ENCODE measurements at places on chromosomes 4 and X.

DNA sequence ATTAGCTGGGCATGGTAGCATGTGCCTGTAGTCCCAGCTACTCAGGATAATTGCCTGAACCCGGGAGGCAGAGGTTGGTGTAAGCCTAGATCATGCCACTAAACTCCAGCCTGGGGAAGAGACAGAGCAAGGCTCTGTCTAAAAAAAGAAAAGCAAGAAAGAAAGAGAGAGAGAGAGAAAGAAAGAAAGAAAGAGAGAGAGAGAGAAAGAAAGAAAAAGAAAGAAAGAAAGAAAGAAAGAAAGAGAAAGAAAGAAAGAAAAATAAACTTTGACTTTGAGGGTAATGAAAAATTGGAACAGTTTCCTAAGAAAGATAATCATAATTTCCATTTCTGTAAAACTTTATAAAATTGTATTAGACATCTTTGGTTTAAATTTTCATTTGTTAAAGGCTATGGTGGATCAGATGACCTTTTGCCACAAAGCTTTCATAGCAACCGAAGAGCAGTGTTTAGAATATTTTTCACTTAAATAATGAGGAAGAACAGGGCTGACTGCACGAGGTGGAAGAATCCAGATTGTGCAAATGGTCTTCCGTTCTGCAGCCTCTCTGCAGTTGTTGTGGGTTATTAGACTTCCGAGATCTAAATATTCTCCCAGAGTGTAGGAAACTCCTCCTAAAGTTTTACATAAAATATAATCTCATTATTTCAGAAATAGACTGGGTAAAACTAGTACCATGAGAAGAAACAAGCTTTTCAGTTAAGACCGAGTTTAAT, 55.9 kb downstream of the RBM47 start:
- no peak for DNase-seq

GRCh38 chr4:182749667-182750167, 167.5 kb downstream of the DCTD start:
- DNase-seq = no peak

DNA sequence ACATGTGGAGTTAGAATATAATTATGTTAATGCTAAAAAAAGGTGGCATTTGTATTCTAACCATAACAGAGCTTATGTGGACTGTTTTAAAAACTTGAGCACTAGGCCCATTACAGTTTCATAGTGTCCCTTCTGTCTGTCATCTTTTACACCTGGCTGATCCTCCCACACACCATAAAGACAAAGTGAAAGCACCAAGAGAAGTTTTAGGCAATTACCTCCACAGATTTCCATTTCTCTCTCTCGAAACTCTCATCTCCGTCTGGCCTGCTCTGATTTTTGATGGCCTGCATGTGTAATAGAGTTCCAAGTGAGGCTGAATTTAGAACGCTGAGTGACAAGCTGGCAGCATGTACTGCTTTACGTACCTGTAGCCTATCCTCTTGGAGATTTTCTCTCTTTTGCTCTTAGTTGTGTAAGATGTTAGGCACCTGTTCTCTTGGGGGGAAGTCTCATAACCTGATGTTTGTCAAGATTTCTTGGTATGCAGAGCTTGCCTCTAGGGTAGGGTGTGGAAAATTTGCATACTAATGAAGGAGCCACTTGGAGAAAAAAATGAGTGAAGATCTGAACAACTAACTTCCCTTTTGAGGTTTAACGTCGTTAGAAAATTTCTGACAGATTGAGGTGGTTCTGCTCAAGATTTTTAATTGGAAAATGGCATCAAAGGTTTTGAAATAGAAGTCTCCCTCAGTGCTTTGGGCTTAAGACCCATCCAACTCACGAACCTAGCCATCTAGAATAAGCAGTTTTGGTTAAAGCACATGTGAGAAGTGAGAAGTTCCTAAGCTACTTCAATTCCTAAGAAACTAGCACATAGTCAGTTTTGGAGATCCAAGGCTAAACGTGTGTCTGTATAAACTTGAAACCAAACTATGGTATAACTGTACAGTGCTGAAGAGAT, 57.6 kb upstream of the RAP1GDS1 start:
- no peak for DNase-seq

- DNase-seq = no peak
Measured at GRCh38 chr4:8737075-8737474, 134.6 kb downstream of the HMX1 start.

DNA sequence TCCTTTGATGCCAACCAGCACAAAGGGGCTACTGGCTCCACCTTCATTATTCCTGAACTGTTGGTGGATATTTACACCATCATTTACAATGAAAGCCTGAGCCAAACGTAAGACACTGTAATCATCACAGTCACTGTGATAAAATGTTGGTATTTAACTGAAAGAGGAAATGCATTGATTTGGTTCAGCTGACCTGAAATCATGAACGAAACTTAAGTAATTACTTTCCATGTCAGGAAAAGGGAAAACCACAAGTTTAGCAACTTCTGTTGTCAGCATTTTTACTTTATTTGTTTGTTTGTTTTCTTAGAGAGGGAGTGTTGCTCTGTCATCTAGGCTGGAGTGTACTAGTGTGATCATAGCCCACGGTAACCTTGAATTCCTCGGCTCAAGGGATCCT, 247.8 kb upstream of the FAM47A start:
- DNase-seq = no peak

DNA sequence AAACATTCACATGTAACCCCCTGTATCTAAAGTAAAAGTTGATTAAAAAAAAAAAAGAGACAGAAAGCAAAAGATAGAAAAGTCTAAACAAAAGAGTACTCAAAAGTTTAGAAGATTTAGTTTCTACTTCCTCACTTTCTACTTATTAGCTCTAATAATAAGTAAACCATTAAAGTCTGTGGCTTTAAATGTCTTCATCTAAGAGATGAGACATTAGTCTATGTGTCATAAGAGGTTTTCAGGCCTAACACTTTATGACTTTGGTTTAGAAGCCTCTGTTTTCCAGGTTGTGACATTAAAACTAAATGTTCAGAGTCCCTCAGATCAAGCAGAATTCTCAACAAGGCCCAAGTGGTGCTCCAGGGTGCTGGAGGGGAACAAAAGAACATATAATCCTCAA, 42.2 kb upstream of the GUCY1A1 start:
- DNase-seq = no peak

DNA sequence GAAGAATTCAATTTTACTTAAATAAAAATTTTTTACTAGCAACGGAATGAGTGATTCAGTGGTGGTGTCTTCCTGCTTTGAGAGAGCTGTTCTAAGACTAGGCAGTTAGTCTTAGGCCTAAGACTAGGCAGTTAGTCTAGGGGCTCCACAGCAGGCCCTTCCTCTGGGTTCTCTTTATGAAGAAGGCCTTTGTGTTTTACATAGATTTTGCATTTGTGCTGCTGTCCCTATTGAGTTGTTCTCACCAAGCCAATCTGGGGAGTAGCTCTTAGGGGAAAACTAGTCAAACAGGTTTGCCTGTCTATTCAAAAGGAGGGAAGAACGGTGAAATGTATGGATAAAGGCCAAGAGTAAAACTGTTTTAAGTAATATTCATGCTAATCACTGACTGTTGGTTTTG, 7.6 kb downstream of the UGT8 start:
- DNase-seq = no peak

DNA sequence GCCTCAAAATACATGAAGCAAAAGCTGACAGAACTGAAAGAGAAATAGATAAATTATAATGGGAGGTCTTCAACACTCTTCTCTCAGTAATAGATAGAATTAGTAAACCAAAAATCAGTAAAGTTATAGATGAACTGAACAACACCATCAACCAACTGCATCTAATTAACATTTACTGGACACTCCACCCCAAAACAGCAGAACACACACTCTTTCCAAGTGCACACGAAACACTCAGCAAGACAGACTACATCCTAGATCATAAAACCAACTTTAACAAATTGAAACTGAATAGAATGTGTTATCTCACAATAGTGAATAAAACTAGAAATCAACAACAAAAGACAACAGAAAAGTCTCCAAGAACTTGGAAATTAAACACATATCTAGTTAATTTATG, 25.1 kb upstream of the TCEAL4 start:
- no peak for DNase-seq

GRCh38 chr4:26317766-26318165, 3.0 kb upstream of the RBPJ start:
- no peak for DNase-seq

- no peak for DNase-seq
Measured at GRCh38 chr4:99264927-99265326, 25.9 kb downstream of the ADH1A start.

DNA sequence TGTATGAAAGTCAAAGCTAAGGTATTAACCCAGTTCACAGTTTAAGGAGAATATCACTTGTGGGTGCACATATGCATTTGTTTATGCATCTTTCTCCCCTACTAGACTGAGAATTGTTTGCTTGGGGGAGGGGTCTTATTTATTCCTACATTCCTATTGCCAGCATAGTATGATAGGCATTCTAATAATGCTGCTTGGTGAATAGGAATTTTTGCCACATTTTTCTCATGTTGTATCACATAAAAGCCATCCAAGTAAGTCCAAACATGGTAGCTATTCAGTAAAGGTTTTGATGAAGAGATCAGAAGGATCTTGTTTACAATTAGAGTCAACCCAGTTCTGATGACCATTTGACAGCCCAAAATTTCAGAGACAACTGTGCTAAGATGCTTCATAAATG, 48.6 kb downstream of the ASB9 start:
- DNase-seq = no peak

GRCh38 chr4:56106180-56107147, 157.7 kb downstream of the CEP135 start:
- no peak for DNase-seq

GRCh38 chr4:136505020-136505419, 1027.3 kb downstream of the PCDH18 start:
- DNase-seq = no peak

DNA sequence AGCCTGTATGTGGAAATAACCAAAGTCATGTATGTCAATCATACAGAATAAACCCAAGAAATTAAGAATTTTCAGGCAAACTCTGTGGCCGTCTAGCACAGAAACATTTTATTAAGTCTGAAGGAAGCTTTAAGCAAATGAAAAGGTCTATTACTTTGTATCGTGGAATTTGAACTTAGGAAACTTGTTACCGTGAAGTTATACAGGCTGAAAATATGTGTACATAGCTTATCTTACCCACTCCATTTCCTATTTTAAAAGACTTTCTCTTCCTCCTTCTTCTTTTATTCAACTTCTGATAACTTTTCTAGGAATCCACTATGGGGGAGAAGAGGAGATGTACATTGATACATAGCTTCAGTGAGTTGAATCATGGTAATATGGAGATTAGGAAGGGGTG, 108.3 kb downstream of the AGTR2 start:
- DNase-seq = no peak

GRCh38 chrX:9166584-9166944, 132.6 kb upstream of the FAM9B start:
- DNase-seq = no peak

GRCh38 chr4:6956434-6957147, 47.0 kb downstream of the TBC1D14 start:
- no peak for DNase-seq

GRCh38 chr4:138935135-138935807, 80.3 kb upstream of the NOCT start:
- DNase-seq = no peak

GRCh38 chr4:55926610-55927009, 22.1 kb upstream of the CEP135 start:
- no peak for DNase-seq

DNA sequence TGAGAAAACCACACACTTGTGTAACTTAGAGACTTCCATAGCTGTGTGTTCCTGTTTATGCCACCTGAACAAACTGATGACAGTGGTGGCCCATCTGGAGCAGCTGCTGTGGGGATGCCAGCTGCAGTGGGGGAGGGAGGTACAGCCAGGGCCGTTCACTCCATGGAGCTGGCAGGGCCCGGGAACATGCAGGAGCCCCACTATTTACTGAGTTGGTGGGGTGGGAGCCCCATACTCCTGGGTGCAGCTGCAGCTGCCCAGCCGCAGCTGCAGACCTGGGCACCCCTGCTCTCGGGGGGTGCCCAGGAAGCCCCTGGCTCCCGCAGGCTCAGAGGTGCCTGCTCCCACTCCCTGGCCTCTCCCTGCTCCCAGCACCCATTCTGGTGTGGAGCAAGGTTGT, 398.6 kb upstream of the RASGEF1B start:
- no peak for DNase-seq

DNA sequence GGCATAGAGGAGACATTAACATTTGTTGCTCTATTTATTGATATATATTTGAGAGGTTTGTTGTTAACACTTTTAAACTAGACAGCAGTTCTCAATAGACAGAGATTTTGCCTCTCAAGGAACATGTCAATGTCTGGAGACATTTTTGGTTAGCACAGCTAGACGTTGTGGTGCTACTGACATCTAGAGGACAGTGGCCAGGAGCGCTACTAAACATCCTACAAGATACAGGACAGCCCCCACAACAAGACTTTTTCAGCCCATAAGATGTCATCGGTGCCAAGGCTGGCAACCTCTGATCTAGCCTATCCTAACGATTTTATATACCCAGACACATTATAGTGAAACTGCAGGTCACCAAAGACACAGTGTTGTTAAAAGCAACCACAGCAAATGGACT, 18.4 kb upstream of the CTSO start:
- no peak for DNase-seq

DNA sequence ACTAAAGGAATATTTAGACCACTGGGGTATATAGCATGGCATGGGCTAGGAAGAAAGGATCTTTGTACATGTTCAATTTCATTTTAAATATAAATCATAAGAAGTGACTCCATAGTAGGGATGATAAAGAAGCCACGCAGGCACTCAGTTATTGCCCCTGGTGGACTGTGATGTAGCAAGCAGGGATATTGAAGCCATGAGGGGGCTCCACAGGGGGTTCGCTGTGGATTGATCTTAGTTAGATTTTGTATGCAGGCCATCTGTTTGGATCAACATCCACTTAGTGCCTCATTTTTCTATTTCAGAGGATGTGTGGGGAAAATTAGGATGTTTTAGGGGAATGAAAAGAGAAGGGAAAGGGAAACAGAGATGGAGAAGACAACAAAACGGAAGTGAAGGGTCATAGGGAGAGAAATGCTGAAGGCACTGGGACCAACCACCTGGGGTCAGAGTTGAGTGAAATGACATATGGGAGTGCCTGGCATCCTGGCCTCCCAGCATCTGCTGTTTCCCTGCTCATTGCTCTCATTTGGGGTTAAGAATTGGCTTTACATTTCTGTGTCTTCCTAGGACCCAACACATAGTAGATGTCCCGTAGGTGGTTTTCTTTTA, 11.2 kb upstream of the FREM3 start:
- no peak for DNase-seq

DNA sequence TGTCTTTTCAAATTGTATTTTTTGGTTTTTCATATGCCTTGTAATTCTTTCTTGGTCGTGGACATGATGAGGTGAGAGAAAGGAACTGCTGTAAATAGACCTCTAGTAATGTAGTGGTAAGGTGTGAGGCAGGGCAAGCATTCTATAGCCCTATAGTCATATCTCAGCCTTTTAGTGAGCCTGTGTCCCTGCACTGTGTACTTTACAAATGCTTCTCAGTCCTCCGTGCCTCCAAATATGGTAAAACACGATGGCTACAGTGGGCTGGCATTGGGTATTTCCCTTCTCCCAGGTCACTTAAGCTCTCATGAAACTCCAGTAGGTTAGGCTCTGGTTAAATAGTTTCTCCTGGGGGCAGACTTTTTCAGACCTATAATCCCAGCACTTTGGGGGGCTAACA, 57.9 kb upstream of the PLS3 start:
- no peak for DNase-seq

GRCh38 chr4:173517781-173518424, 12.1 kb downstream of the HAND2 start:
- DNase-seq = no peak

- no peak for DNase-seq
Measured at GRCh38 chr4:82362565-82362964, 11.2 kb downstream of the HNRNPD start.

GRCh38 chr4:30860978-30861377, 140.8 kb downstream of the PCDH7 start:
- DNase-seq = no peak
